CD4-positive, alpha-beta T cell treated with Interleukin-2 at 100 ng/mL for 4 hours (primary cell): ENCODE measurements at places on chromosomes 6 and 20.

GRCh38 chr6:163857421-163857820, 442.9 kb downstream of the QKI start:
- DNase-seq: no peak

GRCh38 chr6:85641522-85641896, 1.2 kb downstream of the SYNCRIP start:
- peak; percentile 12 for DNase-seq

DNA sequence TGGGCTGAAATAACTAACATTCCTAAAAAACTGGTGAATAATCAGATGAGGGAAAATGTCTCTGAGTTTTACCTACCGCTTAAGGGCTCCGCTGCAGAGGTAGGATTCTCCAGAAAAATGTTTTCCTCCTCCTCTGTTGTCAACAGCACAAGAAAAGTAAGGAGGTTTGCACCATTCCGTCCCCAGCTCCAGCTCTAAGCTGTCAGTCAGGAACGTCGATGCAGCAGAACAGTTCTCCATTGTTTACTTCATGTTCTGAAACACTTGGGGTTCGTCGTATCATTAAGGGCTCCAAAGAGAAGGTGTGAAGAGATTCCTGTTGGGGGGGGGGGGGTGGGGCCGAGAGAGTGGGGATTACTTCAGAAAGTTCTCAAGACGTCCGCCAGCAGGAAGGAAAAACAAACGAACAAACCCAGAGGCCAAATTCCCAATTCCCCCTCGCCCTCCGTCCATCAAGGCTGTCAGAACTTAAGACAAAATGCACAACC, 734 bp downstream of the MMS22L start:
- peak; percentile 5 for DNase-seq

- no peak for DNase-seq
Observed at GRCh38 chr6:45835721-45836437, 179.8 kb downstream of the CLIC5 start.

DNA sequence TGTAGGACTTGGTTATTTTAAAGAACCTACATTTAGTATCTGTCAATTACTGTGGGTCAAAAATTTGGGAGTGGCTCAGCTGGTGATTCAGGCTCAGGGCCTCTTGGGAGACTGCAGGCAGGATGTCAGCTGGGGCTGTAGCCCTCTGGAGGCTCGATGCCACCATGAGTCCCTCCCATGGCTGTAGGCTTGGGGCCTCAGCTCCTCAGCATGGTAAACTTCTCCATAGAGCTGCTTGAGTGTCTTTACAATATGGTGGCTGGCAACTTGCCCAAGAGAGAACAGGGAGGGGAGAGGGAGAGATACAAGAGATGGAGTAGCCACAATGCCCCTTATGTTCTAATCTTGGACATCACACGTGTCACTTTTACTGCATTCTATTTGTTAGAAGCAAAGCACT, 470.4 kb downstream of the CDH26 start:
- DNase-seq: no peak

- DNase-seq: no peak
Observed at GRCh38 chr6:39111280-39111679, 3.7 kb downstream of the SAYSD1 start.

DNA sequence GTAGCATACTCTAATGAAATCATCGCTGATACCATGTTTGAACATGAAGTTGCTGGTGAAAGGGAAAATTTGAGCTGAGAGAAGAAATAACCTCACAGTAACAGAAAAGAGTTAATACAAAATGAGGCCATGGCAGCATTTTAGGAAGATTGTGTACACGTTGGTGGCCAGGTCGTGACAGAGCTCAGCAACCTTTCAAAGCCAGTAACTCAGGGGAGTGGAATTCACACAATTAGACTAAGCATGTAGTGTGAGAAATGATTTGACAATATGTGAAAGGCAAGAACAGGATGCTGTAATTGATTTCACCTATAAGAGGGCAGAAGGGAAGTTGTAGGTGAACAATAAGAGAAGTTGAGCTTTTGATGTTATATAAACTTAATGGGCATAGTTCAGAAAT, 246.3 kb downstream of the OGFRL1 start:
- no peak for DNase-seq

DNA sequence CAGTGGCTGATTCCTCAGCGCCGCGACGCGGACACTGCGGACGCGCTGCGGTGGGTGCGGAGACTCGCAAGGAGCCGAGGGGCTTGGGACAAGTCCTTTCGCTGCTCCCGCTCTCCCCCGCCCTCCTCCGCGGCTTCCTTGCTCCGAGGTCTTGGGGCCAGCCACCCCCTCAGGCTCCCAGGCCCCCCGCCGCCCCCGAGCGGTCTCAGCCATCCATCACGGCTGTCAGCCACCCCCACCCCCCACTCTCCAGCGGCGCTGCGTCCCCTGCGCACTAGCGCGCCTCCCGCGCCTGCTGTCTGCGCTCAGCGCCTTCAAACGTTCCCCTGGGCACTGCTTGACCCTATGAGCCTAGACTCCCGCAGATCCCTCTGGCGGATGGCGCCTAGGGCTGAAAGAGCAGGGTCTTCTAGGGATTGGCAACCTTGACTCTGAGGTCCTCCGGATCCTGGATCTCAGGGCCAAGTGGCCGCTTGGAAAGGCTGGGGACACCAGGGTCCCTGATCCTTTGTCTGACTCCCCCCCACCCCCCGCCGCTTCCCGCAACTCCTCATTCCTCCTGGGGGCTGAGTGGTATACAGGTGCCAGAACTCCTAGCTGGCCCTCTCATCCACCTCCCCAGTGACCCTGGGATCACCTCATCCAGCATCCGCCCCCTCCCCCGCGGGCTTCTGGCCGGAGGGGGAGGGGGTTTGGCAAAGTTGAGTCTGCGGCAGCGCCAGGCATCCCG, 1.4 kb downstream of the SLC12A5 start:
- DNase-seq: no peak

DNA sequence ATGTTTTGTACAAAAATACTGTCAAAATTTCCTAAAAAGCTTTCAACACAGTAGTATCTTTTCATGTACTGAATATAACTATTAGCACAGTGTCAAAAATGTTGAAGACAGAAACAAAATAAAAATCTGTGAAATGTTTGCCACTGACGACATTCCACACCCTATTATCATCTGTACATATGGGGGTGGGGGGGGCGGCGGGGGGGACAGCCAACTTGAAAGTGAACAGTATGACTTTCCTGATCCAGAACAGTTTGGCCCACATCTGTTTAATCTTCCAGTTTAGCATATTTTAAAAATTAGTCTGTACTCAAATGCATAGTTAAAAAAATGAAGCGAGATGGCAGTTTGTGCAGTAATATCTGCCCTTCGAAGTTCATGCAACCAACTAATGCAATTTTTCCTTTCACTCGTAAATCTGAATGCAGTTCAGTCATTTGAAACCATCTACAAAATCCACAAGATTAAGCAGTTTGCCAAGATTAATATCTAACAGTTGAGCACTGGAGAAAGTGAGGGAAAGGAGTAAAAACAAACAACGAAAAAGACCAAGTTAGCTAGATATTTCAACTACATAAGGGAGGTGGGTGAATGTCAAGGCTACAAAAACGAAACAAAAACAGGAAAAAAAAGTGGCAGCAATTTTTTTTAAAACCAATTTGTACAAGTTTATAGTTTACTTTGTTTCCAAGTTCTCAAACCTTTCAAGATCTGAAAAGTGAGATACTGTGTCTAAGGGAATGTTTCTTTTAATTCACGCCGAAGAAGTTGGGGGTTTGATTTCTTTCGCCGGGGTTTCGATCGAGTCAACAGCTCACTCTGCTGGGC, 1.9 kb downstream of the CITED2 start:
- no peak for DNase-seq

DNA sequence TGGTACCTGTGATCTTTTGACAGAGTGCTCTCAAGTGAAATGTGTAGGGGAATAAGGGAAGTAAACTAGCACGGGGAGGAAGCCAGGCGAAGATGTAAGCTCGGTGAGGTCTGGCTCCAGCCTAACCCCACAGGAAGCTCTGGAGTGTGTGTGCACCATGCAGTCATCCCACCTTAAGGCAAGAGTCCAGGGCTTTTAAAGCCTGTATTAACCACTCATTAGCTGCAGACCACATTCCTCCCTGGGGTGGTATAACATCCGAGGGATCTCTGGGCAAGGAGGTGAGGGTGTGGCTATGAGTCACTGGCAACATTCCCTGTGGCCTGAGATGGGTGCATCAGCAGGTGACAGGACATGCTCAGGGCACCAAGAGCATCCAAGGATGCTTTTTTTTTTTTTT, 12.5 kb upstream of the RANBP9 start:
- DNase-seq: no peak

DNA sequence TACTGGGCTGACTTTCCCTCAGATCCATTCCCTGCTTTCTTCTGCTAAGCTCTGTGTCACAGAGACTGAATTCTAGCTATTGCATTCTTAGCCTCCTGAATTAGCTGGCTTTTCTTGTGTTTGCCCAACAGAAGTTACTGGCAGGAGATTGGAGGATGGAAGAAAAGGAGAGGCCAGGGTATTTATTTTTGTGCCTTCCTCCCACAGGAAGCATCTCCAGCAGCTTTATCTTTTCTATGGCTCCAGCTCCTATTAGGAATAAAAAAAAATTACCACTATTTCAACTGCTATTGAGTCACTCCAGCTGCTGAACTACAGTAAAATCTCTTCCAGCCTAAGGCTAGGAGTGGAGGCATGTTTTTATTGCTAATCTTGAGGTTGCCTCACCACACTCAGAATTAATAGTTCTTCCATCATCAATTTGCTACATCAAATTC, 492.4 kb downstream of the RFPL4B start:
- DNase-seq: no peak

- DNase-seq: no peak
Observed at GRCh38 chr20:58984691-58985090, 3.6 kb downstream of the NELFCD start.

GRCh38 chr20:957544-957943, 41.4 kb upstream of the ANGPT4 start:
- DNase-seq: no peak

DNA sequence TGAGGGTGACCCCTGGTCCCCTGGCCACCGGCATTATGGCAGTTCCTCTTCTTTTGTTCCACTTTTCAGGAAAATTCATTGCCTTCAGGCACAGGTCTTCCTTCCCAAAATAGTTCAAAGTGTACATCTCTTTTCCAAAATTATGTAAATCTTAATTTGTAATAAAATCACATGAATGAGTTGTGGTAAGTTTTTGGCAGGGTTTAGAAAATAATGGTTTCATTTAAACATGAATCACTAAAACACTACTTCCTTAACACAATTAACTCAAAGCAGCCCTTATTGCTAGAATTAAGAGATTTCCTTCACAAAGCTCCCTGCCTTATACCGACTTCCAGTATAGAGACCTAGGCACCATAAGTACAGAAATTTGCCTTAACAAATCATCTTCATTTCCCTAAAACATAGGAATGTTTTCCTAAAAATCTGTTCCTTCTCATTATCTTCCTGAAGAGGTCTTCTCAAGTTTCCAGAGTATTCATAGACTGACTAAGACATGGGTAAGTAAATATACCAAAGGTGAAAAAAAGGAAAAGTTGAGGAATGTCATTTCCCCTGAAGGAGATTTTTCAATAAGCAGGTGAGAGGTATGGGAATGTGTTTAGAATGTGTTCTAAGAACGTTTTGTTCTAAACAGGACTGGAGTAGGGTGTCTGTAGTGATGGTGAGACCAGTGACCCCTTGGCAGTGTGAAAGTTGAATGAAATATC, 148.2 kb upstream of the CITED2 start:
- no peak for DNase-seq

- DNase-seq: no peak
Observed at GRCh38 chr6:132927713-132928112, 113.3 kb downstream of the RPS12 start.

GRCh38 chr6:163741743-163742363, 327.3 kb downstream of the QKI start:
- no peak for DNase-seq

- no peak for DNase-seq
Observed at GRCh38 chr6:113019176-113019575, 672.0 kb downstream of the RFPL4B start.

GRCh38 chr6:79239536-79240168, 5.2 kb upstream of the HMGN3 start:
- no peak for DNase-seq

- DNase-seq: no peak
Observed at GRCh38 chr6:78611886-78612480, 255.4 kb upstream of the IRAK1BP1 start.

DNA sequence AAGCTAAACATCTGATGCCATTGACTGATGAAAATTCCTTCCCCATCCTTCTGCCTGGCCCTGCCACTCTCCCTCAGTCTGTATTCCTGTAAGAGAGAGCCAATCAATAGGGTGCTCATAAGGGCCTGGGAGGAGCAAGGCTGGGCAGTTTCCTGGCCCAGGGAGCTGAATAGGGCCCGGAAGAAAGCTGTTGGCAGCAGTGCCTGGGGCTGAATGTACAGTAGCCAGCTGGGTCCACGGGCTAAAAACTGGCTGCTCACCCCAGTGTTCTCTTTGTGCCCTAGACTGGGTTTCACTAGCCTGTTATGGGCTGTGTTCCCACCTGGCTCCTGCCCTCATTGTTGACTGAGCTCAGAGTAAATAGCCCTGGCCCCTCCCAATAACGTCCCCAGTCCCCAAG, 1.7 kb upstream of the WFDC2 start:
- DNase-seq: no peak

GRCh38 chr6:89371849-89372505, 19.5 kb upstream of the UBE2J1 start:
- DNase-seq: peak; percentile 82

DNA sequence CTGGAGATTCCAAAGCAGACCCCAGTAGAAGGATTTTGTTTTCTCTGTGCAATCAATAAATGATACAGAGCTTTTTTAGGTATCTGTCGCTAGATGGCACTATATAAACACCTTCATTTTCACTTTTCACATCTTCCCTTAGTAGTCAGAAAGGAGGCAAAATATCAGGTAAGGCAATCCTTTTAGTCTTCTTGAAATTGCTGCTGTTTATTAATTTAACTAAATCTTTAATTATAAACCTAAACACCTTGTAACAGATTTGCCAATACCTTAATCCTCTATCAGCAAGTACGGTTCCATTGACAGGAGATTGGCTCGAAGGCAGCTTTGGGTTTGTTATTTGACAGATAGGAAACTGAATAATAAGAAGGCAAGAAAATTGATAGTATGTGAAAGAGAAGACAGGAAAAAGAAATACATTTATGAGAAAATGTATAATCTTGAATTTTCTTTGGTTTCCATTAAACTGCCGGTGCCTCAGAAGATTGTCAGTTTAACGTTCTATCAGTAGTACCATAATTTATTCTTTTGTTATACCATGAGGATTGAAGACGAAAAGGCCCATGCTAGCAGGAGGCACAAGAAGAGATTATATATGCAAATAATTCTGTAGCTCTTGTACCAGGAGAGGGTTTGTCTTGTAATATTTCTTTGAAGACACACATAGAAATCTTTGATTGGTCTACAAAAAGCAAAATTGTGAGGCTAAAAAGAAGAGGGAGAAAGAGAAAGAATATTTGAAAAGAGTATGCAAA, 23.5 kb upstream of the IBTK start:
- DNase-seq: peak; percentile 37

DNA sequence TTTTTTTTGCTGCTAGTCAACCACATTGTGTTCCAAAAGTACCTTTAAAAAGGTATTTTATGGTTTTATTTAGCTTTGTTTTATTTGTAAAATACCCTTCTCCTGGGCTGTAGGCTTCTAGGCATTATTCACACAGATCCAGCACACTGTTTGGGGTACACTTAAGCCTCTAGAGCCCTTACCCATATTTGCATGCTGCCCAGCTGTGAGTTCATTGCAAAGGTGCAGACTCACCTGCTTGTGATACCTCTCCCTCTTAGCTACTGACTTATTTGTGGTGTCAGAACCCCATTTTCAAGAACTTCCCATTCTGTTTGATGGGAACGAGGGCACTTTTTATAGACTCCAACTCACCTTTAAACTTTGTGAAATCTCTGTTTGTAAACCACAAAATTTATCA, 69.8 kb downstream of the RIN2 start:
- no peak for DNase-seq
